ENCODE measurements at places on chromosomes 1 and 21. TPM values are rescaled to one million over a fixed set of nuclear protein-coding genes. Genes with fewer than 3 reads are reported as not detected.

Gene SLAMF9
- not detected for total RNA-seq

Gene CLIC6
- total RNA-seq, result 2.1 TPM

Gene GPR52
- 5.8 TPM for total RNA-seq

Gene LHX4
- total RNA-seq, result not detected

Gene TNFRSF25
- total RNA-seq, result 11.8 TPM

Gene FAM163A
- total RNA-seq, result 1.6 TPM

Gene MMP23B
- total RNA-seq, result 0.92 TPM

Gene LCE2A
- total RNA-seq, result not detected

Gene ACOT7
- total RNA-seq, result 77.7 TPM

Gene TRIM67
- 29.3 TPM for total RNA-seq

Gene OR6K3
- not detected for total RNA-seq

Gene EPHA2
- total RNA-seq, result 2.5 TPM

Gene JTB
- total RNA-seq, result 47.1 TPM

Gene POFUT2
- total RNA-seq, result 14.5 TPM

Gene ACTL8
- 0.23 TPM for total RNA-seq

Gene STYXL2
- 0.69 TPM for total RNA-seq

Gene MRPL9
- 55.4 TPM for total RNA-seq

Gene PGLYRP3
- not detected for total RNA-seq

Gene CLEC20A
- total RNA-seq, result not detected

Gene CLCC1
- total RNA-seq, result 39.4 TPM

Gene TRAPPC3
- total RNA-seq, result 51.0 TPM

Gene KRTAP10-8
- not detected for total RNA-seq

Gene TSNAX
- total RNA-seq, result 65.0 TPM

Gene CLDN19
- 1.2 TPM for total RNA-seq

Gene HSPA6
- 1.2 TPM for total RNA-seq

Gene OLIG1
- 23.5 TPM for total RNA-seq

Gene ESPN
- total RNA-seq, result 0.92 TPM

Gene COL9A2
- total RNA-seq, result 7.2 TPM

Gene FAM177B
- total RNA-seq, result 0.23 TPM

Gene BARHL2
- total RNA-seq, result 1.4 TPM

Gene CD84
- total RNA-seq, result 4.4 TPM

Gene MEF2D
- total RNA-seq, result 7.6 TPM

Gene HTR6
- total RNA-seq, result 0.92 TPM

Gene HSPB7
- 0.23 TPM for total RNA-seq

Gene NFASC
- 46.4 TPM for total RNA-seq

Gene NBPF6
- total RNA-seq, result not detected

Gene HNRNPR
- 140 TPM for total RNA-seq

Gene BRINP2
- 31.6 TPM for total RNA-seq

Gene GBP7
- total RNA-seq, result not detected

Gene SLC16A4
- total RNA-seq, result 5.8 TPM

Gene FAM72C
- total RNA-seq, result 1.8 TPM

Gene S100A7A
- not detected for total RNA-seq

Gene CDC42BPA
- 179 TPM for total RNA-seq

Gene FLG2
- total RNA-seq, result not detected

Gene XPR1
- total RNA-seq, result 315 TPM

Gene INKA2
- total RNA-seq, result 7.8 TPM

Gene NES
- 48.7 TPM for total RNA-seq

Gene EXO1
- 4.2 TPM for total RNA-seq

Gene RXRG
- 70.8 TPM for total RNA-seq

Gene SHISAL2A
- 0.69 TPM for total RNA-seq

Gene DRAM2
- 51.2 TPM for total RNA-seq

Gene PRAMEF7
- not detected for total RNA-seq

Gene TNNI3K
- total RNA-seq, result 7.2 TPM

Gene COL8A2
- total RNA-seq, result 2.1 TPM

Gene TNFRSF8
- not detected for total RNA-seq

Gene LENEP
- 0.69 TPM for total RNA-seq

Gene RNF11
- total RNA-seq, result 199 TPM

Gene PMVK
- 15.7 TPM for total RNA-seq

Measured in diencephalon (tissue), 1 donor.